ENCODE measurements at places on chromosomes 6 and 20.

- DNase-seq, result peak; percentile 99
These were observed 19.4 kb downstream of the PXT1 start for GRCh38 chr6:36423101-36423824.

DNA sequence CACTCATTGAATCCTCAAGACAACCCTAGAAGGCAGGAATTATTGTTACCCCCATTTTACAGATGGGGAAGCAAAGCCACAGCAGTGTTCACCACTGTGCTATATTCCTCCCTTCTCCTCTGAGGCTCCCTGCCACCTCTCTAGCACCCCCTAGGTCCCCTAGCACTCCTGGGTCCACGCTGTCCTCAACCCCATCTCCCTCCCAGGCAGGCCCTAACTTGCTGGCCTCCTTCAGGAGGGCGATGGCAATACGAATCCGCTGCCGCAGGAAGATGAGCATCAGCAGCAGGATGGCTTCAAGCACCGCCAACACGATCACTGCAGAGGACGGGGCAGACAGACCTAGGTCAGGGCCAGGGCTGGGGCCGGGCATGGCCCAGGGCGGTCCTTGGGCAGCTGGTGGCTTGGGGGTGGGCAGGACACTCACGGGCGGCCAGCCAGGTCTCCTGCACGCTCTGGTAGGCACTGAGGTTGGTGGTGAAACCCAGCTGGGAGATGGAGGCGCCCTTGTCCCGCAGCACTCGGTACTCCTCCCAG lies 7.8 kb upstream of the NEU1 start:
- no peak for DNase-seq

DNA sequence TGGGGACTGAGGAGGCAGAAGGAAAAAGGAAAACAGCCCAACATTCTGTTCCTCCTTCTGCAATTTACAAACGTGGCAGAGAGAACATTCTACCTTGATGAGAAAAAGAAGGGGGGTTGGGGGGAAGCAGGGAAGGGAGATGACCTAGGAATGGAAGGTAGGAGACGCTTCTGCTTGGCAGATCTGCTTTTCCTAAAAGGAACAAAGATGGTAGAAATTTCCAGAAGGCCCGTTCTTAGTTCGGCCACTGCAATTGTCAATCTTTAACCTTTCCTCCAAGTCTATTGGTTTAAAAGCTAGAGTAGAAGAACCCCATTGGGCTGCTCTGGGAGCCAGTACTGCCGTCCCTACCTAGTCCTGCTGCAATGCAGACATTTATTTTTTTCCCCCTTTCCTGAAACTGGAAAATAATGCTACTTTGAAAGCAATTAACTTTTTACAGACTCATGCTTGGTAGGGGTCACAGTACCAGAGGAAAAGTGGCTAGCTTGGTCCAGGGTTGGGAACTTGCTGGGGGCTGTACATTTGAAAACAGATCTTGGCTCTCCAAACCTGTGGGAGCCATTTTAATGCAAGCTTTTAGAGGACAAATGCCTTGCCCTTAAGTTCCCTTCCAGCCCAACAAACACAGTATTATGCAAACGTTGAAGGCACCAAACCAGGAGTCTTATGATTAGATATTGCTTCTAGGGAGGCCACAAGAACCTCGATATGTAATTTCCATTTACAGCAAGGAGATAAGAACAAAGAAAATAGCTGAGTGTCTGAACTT lies 2.6 kb downstream of the ZMYND8 start:
- no peak for DNase-seq

DNA sequence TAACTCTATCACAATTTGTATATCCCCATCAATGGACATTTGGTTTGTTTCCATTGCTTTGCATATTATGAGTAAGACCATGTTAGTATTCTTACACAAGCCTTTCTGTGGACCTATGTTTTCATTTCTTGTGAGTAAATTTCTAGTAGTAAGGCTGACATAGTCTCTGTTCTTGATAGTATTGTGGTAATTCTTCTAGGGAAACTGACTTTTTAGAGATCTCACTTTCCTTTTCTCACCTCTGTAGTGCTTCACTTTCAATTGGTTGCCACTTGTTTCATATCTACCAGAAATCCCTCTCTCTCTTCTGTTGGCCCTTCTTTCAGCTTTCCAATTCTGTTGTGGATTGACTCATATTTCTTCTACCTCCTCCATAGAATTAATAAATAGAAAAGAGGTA lies 8.5 kb downstream of the ISM1 start:
- DNase-seq, result no peak

DNA sequence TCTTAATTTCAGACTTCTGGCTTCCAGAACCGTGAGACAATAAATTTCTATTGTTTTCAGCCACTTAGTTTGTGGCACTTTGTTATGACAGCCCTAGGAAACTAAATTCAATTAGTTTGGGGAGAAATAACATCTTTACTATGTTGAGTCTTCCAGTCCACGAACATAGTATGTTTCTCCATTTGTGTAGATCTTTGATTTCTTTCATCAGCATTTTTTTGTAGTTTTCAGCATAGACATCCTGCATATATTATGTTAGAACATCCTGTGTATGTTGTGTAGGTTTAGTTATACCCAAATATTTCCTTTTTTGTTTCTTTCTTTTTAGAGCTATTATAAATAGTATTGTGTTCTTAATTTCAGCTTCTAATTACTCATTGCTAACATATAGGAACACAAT lies 18.0 kb upstream of the HMGA1 start:
- DNase-seq, result no peak

- no peak for DNase-seq
These were observed 15.8 kb downstream of the KLHL32 start for GRCh38 chr6:96940322-96940721.

- no peak for DNase-seq
These were observed 238.2 kb upstream of the PRND start for GRCh38 chr20:4483486-4483885.

DNA sequence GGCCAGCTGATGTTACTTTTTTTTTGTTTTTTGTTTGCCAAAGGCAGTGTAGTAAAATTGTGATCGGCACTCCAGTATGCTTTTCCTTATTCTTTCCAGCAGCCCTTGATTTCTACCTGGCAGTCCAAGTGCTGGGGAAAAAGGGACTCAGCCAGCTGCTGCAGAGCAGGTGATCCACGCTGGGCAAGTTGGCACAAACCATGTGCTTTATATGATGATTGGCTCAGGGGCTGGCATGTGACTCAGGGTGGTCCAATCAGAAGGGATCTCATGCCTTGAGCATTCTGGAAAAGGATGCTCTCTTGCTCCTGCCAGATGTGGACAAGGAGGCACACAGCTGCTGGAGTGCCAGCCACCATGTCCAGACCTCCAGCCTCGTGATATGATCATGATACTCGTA lies 54.5 kb downstream of the SULF2 start:
- no peak for DNase-seq

DNA sequence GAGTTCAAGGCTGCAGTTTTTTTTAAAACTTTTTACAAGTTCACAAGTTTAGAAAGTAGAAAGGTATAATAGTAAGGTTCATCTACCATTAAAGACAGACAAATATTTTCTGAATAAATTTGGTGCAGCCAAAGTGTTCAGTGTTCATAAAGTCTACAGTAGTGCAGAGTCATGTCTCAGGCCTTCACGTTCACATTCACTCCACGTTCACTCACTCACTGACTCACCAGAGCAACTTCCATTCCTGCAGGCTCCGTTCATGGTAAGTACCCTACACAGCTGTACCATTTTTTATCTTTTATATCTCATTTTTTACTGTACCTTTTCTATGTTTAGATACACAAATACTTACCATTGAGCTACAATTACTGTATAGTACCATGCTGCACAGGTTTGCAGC lies 67.6 kb downstream of the B4GALT5 start:
- DNase-seq, result no peak

DNA sequence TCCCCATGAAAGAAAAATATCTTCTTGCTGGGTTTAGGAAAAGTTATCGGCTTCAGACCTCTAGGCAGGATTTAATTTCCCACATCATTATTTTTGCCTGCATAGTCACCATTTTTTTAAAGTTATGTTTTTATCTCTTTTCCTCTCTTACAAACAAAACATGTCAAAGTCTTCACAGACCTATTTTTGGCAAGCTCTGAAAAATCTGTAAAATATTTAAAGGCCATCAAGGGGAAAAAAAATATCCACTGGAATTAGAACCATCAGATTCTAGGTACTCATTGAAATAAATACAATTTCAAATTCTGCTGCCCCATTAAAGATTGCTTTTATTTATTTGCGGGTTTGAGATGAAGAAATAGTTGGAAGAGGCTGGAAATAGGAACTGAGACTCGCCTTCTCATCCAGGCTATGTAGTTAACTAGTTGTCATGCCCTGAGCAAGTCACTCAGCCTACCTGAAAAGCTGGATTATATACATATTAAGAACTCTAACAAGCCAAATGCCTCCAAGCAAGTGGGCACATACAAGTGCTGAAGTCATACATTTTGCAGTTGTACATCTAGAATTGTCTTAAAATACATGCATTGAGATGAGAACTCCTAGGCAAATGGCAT lies 101.7 kb upstream of the SASH1 start:
- DNase-seq, result no peak

GRCh38 chr20:56930876-56931275 lies 301.8 kb downstream of the TFAP2C start:
- DNase-seq, result no peak

DNA sequence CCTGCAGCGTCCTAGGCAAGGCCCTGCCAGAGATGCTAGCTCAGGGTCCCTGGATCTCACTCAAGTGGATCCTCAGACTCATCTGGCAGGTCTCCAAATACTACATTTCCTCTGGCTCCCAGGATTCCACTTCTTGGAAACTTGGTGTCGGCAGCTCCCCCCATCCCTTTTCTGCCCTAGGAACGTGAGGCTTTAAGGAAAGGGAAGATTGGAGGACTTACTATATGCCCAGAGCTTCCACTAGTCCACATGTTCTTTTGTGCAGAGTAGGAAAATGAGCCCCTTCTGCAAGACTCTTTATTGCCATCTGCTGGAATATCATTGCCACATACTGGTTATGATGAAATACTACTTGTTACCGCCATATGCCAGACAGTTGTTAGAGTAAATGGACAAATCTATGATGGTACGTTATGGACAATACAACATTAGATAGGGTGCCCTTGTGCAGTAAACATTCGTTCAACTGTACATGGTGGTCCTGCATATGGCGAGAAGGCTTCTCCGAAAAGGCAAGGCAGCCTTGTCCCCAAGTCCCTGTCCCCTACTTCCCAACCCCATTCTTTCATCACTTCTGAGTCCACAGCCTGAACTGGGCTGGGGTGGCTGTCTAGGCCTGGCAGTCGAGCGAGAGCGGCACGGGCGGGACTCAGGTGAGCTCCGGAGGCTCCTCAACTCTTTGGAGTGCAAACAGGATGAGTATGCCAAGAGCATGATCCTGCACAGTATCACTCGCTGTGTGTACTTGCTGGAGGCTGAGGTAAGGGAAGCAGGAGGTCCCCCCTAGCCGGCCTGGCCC lies 780 bp downstream of the ARMC12 start:
- DNase-seq, result no peak

DNA sequence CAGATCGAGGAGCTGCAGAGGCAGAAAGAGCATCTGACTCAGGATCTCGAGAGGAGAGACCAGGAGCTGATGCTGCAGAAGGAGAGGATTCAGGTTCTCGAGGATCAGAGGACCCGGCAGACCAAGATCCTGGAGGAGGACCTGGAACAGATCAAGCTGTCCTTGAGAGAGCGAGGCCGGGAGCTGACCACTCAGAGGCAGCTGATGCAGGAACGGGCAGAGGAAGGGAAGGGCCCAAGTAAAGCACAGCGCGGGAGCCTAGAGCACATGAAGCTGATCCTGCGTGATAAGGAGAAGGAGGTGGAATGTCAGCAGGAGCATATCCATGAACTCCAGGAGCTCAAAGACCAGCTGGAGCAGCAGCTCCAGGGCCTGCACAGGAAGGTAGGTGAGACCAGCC lies 26.2 kb downstream of the C20orf173 start:
- DNase-seq, result no peak

DNA sequence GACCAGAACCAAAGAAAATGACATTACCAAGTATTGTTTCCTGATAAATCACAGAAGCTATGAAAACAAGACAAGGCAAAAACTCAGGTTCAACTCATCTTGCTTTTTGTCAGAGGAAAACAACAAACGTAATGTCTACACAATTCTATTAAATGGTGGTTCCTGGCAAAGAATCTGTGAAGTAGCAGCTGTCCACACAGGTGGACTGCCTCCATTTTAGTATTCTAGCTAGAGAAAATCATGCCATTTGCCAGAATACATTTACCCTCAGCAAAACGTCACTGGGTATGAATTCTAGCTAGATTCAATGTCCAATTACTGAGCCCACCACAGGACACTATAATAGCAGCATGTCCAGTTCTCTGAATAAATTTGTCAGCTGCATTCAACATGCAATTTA lies 125.4 kb downstream of the ADGRB3 start:
- DNase-seq, result no peak

- peak; percentile 52 for DNase-seq
These were observed 153.3 kb downstream of the SCML4 start for GRCh38 chr6:107670792-107671199.

- no peak for DNase-seq
These were observed 7.6 kb upstream of the CLDN20 start for GRCh38 chr6:155256122-155256795.

GRCh38 chr6:50815436-50816114 lies 3.1 kb upstream of the TFAP2B start:
- no peak for DNase-seq

GRCh38 chr6:101517632-101518031 lies 124.1 kb downstream of the GRIK2 start:
- no peak for DNase-seq

DNA sequence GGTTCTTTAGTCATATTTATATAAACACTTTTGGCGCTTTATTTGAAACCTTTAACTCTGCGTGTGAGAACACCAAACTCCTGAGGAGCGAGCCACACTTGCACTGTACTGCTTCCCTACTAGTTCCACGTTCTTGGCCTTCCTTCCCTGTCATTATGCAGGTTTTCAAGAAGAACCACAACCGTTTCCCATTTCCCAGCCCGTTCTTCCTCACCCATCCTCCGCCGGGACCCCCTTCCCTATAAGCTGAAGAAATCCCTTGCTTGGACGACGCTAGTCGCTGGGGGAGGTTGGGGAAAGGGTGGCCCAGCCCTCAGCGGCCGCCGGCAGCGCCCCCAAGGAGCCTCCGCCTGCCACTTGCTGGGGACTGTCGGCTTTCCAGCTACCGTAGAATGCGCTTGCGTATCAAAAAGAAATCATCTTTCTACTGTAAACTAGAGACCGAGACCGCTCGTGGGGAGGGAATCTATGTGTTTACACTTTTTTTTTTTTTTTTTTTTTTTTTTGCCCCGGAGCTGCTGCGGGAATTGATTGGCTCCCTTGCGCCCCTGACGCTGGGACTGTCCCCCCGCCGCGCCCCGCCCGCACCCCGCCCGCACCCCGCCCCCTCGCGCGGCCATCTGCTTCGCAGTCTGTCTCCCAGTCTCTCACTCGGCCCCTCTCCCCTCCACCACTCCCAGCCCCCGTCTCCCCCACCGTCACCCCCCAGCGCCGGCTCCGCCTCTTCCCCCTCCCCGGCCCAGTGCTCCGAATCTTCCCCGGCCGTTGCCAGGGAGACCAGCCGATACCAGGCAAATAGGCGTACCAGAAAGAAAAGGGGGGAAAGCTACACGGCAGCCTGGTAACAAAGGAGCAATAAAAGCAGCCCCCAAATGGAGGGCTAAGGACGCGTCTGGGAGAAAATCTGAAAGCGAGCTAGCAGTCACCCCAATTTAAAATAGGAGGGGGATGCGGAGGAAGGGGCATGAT lies 2.3 kb upstream of the MARCKS start:
- no peak for DNase-seq
